Stimulated activated CD4-positive, alpha-beta T cell treated with anti-CD3 and anti-CD28 coated beads, Interleukin-1b, Interleukin-23, amount 100 ng/mL, for 1 hour (primary cell): ENCODE measurements at places on chromosomes 16 and 17.
A peak's percentile ranks its signal among the peaks of the same experiment; 100 is the strongest.

DNA sequence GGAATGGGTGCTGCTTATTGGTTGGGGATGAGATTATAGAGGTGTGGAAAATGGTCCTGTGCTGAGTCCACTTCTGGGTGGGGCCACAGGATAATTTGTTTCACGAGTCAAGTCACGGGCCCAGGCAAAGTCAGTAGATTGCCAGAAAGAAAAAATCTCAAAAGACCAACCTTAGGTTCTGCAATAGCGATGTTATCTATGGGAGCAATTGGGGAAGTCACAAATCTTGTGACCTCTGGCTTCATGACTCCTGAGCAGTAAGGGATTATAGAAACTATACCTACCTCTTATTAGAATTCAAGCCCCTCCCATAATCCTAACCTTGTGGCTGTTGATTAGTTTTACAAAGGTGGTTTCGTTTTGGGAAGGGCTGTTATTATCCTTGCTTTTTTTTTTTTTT, 31.4 kb downstream of the WWP2 start:
- no peak for DNase-seq

GRCh38 chr17:80353718-80354275, 61.2 kb upstream of the ENDOV start:
- DNase-seq, result no peak

- no peak for DNase-seq
These were observed 514 bp downstream of the UBFD1 start for GRCh38 chr16:23557779-23558702.

DNA sequence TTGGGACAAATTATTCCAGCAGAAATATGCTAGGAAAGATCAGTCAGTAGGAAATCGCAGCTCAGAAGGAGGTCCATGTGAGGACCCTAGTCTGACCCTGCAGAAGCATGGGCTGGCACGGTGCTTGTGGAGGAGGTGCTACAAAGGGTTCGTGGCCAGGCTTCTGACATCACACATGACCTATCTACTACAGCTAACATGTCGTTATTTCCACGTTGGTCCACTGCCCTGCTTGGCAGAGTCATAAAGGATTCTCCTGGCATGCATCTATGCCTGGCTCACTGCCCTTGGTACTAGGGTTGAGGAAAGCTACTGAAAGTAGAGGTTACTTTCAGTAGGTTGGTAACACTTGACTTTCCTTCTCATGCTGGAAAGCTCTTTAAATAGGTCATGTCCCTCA, 118.1 kb upstream of the SHISA6 start:
- no peak for DNase-seq

- DNase-seq, result no peak
These were observed 77.9 kb downstream of the CCT6B start for GRCh38 chr17:34883106-34884000.

DNA sequence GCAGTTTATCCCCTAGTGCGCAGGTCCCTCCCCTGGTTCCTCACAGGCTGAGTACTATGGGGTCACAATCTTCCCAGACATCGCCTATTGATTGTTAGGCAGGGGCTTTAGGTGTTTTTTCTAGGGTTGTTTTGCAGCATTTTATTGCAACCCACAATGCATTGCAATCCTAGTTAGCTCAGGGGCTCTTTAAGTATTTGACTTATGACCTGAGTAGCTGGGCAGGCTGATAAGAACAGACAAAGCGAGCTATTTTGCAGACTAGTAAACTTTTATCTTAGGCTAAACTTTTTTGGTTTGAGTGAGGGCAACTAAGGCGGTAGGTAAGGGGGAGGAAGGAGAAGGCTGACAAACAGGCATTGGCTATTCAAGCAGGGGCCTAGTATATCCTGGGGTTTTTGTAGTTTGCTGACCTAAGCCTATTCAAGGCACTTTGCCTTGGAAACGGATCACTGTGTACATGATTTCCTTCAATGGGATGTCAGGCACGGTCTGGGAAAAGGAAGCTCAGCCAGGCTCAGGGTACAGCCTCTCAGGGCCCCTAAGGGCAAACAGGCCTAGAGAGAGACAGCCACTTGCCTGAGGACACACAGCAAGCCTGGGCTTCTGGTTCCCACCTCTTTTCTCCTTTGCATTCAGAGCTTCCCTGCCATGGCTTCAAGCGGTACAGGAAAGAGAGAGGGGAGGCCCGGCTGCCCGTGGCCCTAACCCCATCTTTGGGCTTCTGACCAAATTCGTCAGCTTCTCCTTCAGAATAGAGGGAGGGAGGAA, 6.4 kb downstream of the DRC7 start:
- no peak for DNase-seq

- DNase-seq, result no peak
These were observed 56.0 kb downstream of the MRM1 start for GRCh38 chr17:36657390-36657762.

DNA sequence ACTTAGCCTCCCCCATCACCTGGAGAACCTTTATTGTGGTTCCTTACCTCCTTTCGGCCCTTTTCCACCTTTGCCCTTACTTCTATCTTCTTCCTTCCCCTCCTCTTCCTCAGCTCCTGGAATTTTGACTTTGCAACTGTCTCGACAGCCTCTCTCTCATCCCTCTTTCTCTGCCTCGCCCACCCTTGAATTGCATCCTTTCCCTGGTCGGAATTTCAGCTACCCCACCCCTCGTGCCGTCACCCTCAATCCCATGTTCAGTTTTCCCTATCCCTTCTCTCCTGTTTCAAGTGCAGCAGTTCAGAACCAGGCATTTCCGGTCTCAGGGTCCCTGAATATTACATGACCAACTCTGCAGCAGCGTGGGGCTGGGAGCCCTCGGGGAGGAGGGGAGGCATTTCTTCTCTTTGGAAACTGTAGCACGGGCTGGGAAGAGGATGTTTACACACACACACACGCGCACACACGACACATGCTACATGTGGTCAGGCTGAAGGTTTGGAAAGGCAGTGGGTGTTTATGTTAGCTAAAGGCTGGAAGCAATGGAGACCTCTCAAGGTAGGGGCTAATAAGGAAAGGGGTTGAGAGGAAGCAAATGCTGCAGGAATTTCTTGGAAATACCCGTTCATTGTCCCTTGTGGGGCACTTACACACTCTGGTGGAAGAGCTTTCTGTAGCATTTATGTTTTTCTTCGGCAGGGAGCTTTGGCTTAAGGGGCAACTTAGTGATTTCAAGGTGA, 971 bp downstream of the MINK1 start:
- no peak for DNase-seq

GRCh38 chr16:15704545-15704987, 54.5 kb downstream of the NDE1 start:
- peak; percentile 37 for DNase-seq
